IMR-90 (cell line): ENCODE measurements at places on chromosomes 1 and 21. TPM values are rescaled to one million over a fixed set of nuclear protein-coding genes. Genes with fewer than 3 reads are reported as not detected.

GRCh38 chr1:15948595-15949452, 27.1 kb downstream of the ZBTB17 start:
- peak; percentile 95 for DNase-seq

- DNase-seq = peak; percentile 38
These were observed 47.6 kb downstream of the ARHGEF16 start for GRCh38 chr1:3501856-3502640.

DNA sequence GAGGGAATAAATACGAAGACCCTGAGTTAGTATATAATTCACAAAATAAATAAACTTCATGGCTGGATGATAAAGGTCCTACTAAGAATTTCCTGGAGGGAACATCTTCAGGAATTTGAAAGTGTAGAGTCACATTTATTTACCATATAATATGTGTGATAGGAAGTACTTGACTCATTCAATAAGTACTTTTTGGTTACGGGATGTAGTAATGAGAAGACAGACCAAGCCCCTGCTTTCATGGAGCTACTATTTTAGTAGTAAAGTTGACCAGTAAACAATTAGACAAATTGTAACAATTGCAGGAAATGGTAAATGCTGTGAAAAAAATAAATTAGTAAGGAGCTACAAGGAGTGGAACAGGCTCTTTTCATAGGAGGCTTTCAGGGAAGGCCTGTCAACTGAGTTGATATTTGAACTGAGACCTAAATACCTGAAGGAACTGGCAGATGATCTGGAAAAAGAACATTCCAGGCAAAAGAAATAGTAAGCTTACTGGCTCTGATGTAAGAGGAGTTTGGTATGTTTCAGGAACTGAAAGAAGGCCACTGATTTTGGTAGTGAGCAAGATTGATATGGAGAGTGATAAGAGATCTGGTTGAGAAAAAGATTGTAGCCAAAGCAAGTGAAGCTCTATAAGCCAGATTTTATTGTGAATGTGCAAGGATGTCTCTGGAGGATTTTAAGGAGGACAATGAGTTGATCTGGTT, 36.2 kb downstream of the CAMSAP2 start:
- DNase-seq = peak; percentile 19

- DNase-seq = no peak
These were observed 113.8 kb upstream of the C8B start for GRCh38 chr1:57079454-57080157.

GRCh38 chr1:95033843-95034242, 38.9 kb downstream of the ALG14 start:
- DNase-seq = peak; percentile 52

DNA sequence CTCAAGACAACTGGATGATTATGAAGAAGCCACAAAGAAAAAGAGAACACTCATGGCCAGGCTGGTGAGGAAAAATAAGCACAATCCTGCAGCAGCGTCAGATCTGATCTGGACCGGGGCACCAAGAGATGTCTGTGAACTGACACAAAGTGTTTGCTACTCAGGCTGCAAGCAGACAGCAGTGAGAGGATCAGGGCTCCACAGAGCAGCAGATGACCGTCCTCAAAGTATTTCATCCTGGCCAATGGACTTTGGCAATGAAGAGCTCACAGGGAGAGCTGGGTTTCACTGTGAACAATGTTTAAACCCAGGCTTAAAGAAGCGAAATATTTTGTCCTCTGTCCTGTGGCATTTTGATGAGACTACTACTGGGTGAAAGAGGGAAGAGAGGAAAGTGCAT, 299.2 kb downstream of the GPATCH2 start:
- DNase-seq = no peak

DNA sequence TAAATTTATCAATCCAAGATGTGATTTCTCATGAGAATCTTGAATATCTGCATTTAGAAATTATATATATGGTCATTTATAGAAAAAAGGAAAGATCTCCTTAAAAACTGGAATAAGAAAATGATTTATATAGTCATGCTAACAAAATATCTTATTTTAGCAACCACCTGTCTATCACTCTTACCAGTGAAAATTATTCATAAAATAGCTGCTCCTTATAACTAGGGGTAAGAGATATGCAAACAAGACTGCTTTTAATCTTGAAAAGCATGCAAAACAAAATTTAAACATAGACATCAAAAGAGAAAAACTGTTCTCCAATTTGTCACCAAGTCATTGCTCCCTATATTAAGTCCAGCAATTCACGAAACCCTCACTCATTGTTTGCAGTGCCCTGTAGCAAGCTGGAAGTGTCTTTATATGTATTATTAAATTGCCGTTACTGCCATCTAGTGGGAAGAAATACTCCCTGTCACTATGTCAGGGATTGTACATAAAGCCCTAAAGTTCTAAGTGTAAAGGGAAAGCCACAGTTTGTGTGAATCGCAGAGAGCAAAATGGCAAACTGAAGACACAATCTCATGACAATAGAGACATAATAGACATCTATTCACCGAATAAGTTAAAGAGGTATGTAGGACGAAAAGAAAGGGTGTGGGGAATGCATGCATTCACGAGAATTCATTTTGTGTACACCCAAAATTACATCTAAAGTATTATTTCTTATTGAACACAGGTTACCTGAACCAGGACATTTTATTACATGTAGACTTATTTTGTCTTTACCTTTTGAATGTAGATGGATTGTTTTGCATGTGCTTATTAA, 600.5 kb downstream of the USP25 start:
- DNase-seq = peak; percentile 75

- DNase-seq = no peak
These were observed 203.4 kb downstream of the CRB1 start for GRCh38 chr1:197471248-197471985.

Gene RIMKLA
- not detected in 2 replicates for polyA plus RNA-seq

Gene NDC1
- polyA plus RNA-seq = 9.6 and 11.8 TPM in 2 replicates

Gene LCE2A
- 0.24 and 0.50 TPM in 2 replicates for polyA plus RNA-seq

GRCh38 chr1:158285756-158286241, 3.9 kb upstream of the CD1C start:
- no peak for DNase-seq

DNA sequence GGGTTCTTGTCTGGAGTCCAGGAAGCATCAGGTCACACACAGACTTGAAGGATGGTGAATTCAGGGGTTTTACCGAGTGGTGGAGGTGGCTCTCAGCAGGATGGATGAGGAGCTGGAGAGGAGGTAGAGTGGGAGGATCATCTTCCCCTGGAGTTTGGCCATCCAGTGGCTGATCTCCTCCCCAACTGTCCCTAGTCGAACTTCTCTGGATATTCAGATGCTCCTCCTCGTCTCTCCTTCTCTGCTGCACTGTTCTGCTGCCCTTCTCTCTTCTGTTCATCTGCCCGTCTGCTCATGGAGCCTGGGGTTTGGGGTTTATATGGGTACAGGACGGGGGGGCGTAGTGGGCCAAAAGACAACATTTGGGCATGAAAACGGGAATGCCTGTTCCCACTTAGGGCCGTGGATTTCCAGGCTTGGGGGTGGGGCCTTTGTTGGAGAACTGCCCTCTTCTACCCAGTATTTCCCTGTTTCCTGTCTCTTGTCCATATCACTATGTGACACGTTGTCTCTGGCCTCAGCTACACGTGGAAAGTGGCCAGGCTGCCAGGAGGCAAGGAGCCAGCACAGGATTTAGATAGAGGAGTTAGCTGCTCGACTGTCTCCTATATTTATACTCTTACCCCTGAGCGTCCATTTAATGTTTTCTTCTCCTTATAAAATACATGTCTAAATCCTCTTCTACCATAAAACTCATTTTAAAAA, 76.7 kb downstream of the SIPA1L2 start:
- peak; percentile 52 for DNase-seq

GRCh38 chr1:76585980-76586674, 281.2 kb upstream of the ST6GALNAC5 start:
- no peak for DNase-seq
